Neural crest cell (in vitro differentiated cells): ENCODE measurements at places on chromosomes 2 and 18.

DNA sequence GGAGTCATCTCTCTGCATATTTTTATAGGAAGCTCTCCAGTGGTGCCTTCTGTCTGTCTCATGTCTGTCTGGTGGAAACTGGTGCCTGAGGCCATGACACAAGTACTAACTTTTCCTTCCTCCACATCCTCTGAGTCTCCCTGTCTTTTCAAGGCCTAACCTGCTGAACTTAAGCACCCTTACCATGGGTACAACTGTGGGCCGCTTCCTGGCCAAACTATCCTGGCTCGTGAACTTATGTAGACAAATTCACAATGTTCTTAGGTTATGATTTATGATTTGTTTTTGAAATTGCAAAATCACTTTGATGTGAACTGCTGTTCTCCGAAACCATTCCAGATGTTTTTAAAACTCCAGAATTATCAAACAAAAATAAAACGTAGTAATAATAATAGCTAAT lies 804.5 kb upstream of the POU3F3 start:
- no peak for DNase-seq

GRCh38 chr2:230939066-230939591 lies 14.1 kb upstream of the GPR55 start:
- no peak for DNase-seq

DNA sequence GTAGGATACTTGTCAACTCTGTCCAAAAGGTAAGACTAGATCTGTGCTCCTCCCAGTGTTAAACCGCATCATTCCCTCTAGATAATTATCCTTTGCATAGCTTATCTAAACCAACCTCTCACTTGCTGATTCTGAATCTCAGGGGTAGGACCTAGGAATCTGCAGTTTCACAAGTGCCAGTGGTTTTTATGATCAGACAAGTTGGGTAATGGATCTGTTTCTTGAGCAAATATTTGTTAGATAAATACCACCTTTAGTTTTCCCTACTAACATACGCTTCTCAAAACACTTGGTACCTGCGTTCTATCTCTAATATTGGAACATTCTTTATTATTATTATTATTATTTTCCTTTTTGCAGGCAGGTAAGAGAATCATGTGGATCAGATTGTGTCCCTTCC lies 439.9 kb downstream of the PTPRM start:
- no peak for DNase-seq

GRCh38 chr2:203915256-203915655 lies 21.3 kb upstream of the ICOS start:
- DNase-seq = no peak

GRCh38 chr2:183113630-183114029 lies 10.6 kb upstream of the NUP35 start:
- DNase-seq = no peak

- DNase-seq = no peak
Observed at GRCh38 chr18:80158365-80158764, 49.3 kb downstream of the ADNP2 start.

GRCh38 chr2:222915092-222915957 lies 54.5 kb downstream of the ACSL3 start:
- no peak for DNase-seq
